Endothelial cell of coronary artery (primary cell): ENCODE measurements at places on chromosomes 7 and 10. TPM values are rescaled to one million over a fixed set of nuclear protein-coding genes. Genes with fewer than 3 reads are reported as not detected.

The BUD31 gene
- 120 TPM in 2 replicates for total RNA-seq

The C7orf33 gene
- total RNA-seq: not detected in 2 replicates

The RABGEF1 gene
- total RNA-seq: 15.1 and 22.6 TPM in 2 replicates

The MSMB gene
- 0.27 TPM in 1 of 2 replicates, not detected in the other for total RNA-seq

The HTR5A gene
- total RNA-seq: not detected in 2 replicates

The ADAMTS14 gene
- total RNA-seq: 0.19 TPM in 1 of 2 replicates, not detected in the other

The IFIT2 gene
- total RNA-seq: 0.81 and 1.7 TPM in 2 replicates

The ATG9B gene
- 0.09 and 0.19 TPM in 2 replicates for total RNA-seq

The EXOC4 gene
- total RNA-seq: 97.6 and 106 TPM in 2 replicates

The NODAL gene
- total RNA-seq: not detected in 2 replicates

The GDF2 gene
- total RNA-seq: not detected in 2 replicates

The ADRB1 gene
- not detected in 2 replicates for total RNA-seq

The FGF8 gene
- not detected in 2 replicates for total RNA-seq

The PRSS37 gene
- total RNA-seq: not detected in 2 replicates

The PNLIPRP3 gene
- not detected in 2 replicates for total RNA-seq

The ARPC1B gene
- total RNA-seq: 600 and 643 TPM in 2 replicates

The NKX1-2 gene
- total RNA-seq: not detected in 2 replicates

The ZNF107 gene
- 1.8 and 2.0 TPM in 2 replicates for total RNA-seq

The OR2A12 gene
- total RNA-seq: not detected in 2 replicates

The FBXO24 gene
- 0.09 and 0.28 TPM in 2 replicates for total RNA-seq

The CTAGE4 gene
- 0.18 and 0.56 TPM in 2 replicates for total RNA-seq

The HIP1 gene
- 19.5 and 20.3 TPM in 2 replicates for total RNA-seq

The CABCOCO1 gene
- total RNA-seq: 0.18 TPM in 1 of 2 replicates, not detected in the other

The COBL gene
- total RNA-seq: under 0.01 TPM in 1 of 2 replicates, not detected in the other

The CTBP2 gene
- total RNA-seq: 87.1 and 120 TPM in 2 replicates

The SLC26A5 gene
- not detected in 2 replicates for total RNA-seq

The SFXN4 gene
- total RNA-seq: 11.6 and 14.7 TPM in 2 replicates

The PDE6C gene
- not detected in 2 replicates for total RNA-seq

The PVRIG gene
- total RNA-seq: not detected in 2 replicates

The TFPI2 gene
- total RNA-seq: 3.3 and 79.7 TPM in 2 replicates

The NYAP1 gene
- total RNA-seq: 1.9 and 2.2 TPM in 2 replicates

The LRRN3 gene
- total RNA-seq: 0.19 TPM in 1 of 2 replicates, not detected in the other

The GPR26 gene
- not detected in 2 replicates for total RNA-seq

The COX15 gene
- 31.4 and 33.4 TPM in 2 replicates for total RNA-seq

The MLLT10 gene
- total RNA-seq: 42.1 and 60.6 TPM in 2 replicates

The ZC3HAV1L gene
- total RNA-seq: 8.9 and 19.9 TPM in 2 replicates

The ZNF425 gene
- 1.9 and 2.0 TPM in 2 replicates for total RNA-seq

The SLC4A2 gene
- 72.9 and 76.8 TPM in 2 replicates for total RNA-seq

The FAM221A gene
- 3.4 and 5.0 TPM in 2 replicates for total RNA-seq

The GIMAP5 gene
- total RNA-seq: 13.6 and 42.8 TPM in 2 replicates

The ERVW-1 gene
- total RNA-seq: not detected in 2 replicates

The CAMK1D gene
- total RNA-seq: 0.63 and 1.6 TPM in 2 replicates

The HUS1 gene
- total RNA-seq: 19.6 and 19.8 TPM in 2 replicates

The UROS gene
- total RNA-seq: 36.4 and 54.1 TPM in 2 replicates

The CPA4 gene
- total RNA-seq: 0.27 and 35.0 TPM in 2 replicates

The CCL26 gene
- 0.28 TPM in 1 of 2 replicates, not detected in the other for total RNA-seq

The ABHD11 gene
- 7.7 and 9.4 TPM in 2 replicates for total RNA-seq

The EBLN1 gene
- not detected in 2 replicates for total RNA-seq

The FFAR4 gene
- not detected in 2 replicates for total RNA-seq

The OR2A5 gene
- not detected in 2 replicates for total RNA-seq

The TCF7L2 gene
- 2.8 and 4.9 TPM in 2 replicates for total RNA-seq

The UCN3 gene
- not detected in 2 replicates for total RNA-seq

The PPA1 gene
- 204 and 245 TPM in 2 replicates for total RNA-seq

The SPDYE16 gene
- total RNA-seq: not detected in 2 replicates

The GARIN1A gene
- 0.18 and 0.28 TPM in 2 replicates for total RNA-seq

The PTER gene
- 3.1 and 6.7 TPM in 2 replicates for total RNA-seq

The CRYGN gene
- total RNA-seq: not detected in 2 replicates

The TRIM56 gene
- total RNA-seq: 18.7 and 36.1 TPM in 2 replicates

The ZNF282 gene
- total RNA-seq: 25.0 and 35.5 TPM in 2 replicates
